ENCODE measurements at places on chromosomes 7 and 10.

GRCh38 chr10:106513352-106513771 lies 651.1 kb downstream of the SORCS1 start:
- no peak overlapping the region for H3K27ac ChIP-seq
- no peaks in the 10 kb centered on the region for H3K4me1 ChIP-seq
- DNase-seq: no peak
- H3K36me3 ChIP-seq: no peaks in the 10 kb centered on the region
- no peaks in the 10 kb centered on the region for H3K27me3 ChIP-seq

GRCh38 chr7:131166066-131166465 lies 161.6 kb upstream of the MKLN1 start:
- H3K27me3 ChIP-seq: no peaks in the 10 kb centered on the region
- H3K27ac ChIP-seq: no peak overlapping the region
- no peak for DNase-seq
- no peak overlapping the region for H3K4me3 ChIP-seq
- no peaks in the 10 kb centered on the region for H3K36me3 ChIP-seq

DNA sequence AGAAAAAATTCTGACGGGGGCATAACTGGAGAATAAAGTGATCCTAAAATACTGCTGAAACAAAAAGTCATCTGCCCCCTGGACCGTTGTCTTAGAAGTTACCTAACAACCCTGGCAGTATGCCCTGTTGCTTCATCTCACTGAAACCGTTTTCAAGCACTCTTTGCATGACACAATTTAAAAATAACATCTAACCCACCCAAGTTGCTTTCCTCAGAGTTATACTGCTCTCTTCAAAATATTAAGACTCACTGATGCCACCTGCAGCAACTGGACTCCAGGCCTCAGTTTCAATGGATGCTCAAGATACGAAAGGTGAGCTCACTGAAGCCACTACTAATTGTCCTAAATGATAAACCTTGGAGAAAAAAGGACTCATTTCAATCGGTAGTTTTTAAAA lies 57.4 kb downstream of the CDK6 start:
- peaks cover 5% of the 10 kb centered on the region for H3K4me1 ChIP-seq
- no peak for DNase-seq
- H3K36me3 ChIP-seq: no peaks in the 10 kb centered on the region
- no peaks in the 10 kb centered on the region for H3K27me3 ChIP-seq
- H3K4me3 ChIP-seq: no peak overlapping the region

- no peak overlapping the region for H3K4me3 ChIP-seq
- no peaks in the 10 kb centered on the region for H3K4me1 ChIP-seq
- H3K36me3 ChIP-seq: no peaks in the 10 kb centered on the region
Measured at GRCh38 chr10:55311848-55312635, 511.0 kb upstream of the PCDH15 start.

GRCh38 chr10:79084012-79084971 lies 15.5 kb downstream of the ZMIZ1 start:
- no peak for DNase-seq
- no peaks in the 10 kb centered on the region for H3K27me3 ChIP-seq
- peaks cover 32% of the 10 kb centered on the region for H3K4me1 ChIP-seq

DNA sequence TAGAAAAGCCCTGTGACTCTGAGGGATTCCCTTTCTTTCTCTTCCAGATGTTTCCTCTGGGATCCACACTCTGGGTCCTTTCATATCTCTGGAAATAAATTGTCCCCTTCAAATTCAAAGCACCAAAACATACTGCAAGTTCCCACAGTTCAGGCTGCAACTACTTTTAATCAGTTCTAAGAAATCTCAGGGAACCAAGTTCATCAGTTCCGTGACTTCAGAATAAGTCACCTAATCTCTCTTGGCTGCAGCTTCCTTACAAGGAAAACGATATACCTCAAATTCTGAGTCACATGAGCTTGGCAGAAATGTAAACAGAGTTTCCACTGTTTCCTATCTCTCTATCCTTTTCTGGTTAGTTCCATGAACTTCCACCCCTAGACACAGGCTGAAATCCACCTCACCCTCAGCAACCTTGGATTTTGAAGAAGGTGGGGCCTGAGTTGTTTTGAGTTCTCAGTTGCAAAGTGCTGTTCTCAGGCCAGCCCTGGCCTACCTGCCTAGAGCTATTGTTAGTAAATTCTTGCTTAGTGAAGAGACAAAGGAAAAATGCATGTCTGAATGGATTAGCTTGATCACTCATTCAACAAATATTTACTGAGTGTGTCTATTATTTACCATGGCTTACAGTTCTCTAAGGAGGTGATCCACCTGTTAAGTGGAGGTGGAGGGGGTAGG lies 59.3 kb upstream of the IL6 start:
- H3K36me3 ChIP-seq: no peaks in the 10 kb centered on the region
- H3K27me3 ChIP-seq: no peaks in the 10 kb centered on the region
- H3K4me3 ChIP-seq: no peak overlapping the region
- H3K27ac ChIP-seq: no peak overlapping the region

Data from neuronal stem cell (in vitro differentiated cells).